ENCODE measurements at places on chromosomes 16 and 17.

DNA sequence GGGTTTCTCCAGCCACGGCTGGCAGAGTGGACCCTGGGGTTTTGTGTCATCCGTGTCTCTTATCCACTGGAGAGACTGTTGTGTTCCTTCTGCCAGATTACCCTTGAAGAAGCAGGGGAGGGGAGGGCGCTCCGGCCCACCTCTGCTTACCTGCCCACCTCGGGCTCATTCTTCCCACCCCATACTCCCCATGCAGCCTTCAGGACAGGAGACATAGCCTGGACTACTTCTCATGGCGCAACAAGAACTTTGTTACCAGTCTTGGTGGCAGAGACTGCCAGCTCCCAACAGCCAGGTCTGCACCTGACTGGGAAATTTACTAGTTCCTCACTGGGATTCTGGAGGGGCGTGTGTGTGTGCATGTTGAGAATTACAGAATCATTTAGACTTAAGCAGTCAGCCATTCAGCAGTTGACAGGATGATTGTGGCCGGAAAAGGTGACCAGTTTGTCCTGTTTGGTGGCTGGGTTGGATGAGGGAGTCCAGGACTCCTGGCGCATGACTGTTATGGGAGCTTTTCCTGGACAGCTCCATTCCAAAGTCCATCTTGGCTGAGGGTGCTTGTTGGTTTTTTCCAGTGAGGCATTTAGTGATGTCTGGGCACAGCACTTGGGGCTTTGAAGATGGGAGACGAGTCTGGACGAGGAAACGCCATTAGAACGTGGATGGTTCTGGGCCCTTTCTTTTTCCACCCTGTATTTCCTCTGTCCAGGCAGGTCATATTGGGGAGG lies 8.7 kb downstream of the GSE1 start:
- DNase-seq, result no peak

DNA sequence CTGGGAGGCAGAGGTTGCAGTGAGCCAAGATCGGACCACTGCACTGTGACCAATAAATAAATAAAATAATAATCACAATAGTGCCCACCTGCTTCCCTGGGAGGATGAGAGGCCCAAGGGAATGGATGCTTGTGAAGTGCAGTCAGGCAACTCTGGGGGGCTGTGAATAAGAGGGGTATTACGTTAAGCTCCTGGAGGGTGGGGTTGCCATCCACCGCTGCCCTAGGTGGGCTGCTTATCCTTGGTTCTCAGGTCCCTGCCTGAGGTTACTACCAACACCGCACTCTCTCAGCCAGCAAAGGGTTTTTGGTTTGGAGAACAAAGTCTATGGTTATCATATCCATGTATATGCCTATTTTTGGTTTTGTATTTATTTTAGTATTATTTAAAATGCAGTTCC lies 48.6 kb upstream of the CBFA2T3 start:
- DNase-seq, result no peak

DNA sequence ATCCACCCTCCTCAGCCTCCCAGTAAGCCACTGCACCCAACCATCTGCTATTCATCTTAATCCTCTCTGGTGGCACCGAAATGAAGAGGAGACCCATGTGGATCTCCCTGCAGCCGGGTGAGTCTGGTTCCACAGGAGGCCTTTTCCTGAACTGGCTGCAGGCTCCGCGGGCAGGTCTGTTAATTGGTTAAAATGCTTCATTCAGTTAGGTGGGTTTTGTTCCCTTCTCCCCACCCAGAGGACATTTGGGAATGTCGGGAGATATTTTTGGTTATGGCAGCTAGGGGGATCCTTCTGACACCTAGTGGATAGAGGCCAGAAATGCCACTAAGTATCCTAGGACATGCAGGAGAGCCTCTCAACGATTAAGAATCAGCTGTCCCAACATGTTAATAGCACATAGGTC lies 16.7 kb downstream of the C16orf54 start:
- no peak for DNase-seq

DNA sequence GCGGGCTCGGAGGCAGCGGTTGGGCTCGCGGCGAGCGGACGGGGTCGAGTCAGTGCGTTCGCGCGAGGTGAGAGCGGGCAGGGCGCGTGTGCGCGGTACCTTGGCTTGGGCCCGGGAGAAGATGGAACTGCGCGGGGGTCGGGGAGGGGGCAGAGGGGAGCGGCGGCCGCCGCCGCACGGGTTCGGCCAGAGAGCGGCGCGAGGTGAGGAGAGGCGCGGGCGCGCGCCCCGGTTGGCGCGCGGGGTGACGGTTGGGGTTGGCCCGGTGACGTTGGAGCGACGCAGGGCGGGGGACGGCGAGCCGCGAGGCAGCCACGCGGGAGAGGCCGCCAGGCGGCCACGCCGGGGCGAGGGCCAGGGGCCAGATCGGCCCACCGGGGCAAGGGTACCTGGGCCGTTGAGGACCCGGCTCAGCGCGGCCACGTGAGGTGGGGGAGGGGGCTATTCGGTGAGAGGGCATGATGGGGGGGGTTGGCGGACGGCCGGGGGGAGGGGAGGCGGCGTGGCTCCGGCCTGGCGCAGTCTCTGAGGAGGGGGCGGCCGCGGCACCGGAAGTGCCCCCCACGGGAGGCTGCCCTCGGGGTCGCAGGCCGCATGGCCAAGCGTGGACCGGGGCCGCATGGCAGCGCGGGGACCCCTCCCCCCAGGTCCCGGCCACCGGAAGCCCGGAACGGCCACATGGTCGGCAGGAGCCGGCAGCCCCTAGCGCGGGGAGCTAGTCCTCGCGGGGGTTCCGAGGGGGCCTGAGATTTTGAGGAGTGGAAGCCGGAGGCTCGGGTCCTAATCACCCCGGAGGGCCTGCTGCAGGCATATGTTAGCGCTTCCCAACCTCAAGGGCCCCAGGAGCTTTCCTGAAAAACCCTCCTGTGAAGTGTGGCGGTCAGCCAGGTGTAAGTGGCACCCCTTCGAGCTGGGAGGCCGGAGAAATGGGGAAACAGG lies 527 bp downstream of the EIF5A start:
- DNase-seq, result peak; percentile 41

DNA sequence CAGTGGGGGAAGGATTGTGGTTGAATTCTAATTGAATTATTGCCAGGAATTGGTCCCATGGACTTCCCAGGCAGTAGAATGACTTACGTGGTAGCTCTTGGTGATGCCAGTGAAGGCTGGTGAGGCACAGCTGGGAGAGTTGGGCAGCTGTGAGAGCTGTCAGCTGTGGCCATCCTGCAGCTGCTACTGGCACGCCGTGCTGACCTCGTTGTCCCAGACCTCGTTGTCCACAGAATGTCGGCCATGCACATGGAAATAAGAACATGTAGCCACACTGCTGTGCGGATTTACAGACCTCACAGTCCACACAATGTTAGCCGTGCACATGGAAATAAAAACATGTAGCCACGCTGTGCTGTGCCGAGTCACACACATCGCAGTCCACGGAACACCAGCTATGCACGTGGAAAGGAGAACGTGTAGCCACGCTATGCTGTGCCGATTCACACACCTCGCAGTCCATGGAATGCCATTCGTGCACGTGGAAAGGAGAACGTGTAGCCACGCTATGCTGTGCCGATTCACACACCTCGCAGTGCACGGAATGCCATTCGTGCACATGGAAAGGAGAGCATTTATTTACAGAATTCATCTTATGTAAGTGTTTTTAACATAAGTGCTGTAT lies 59.2 kb downstream of the BANP start:
- no peak for DNase-seq

GRCh38 chr16:8655184-8655717 lies 19.2 kb upstream of the ABAT start:
- no peak for DNase-seq
